8988T (cell line): ENCODE measurements at places on chromosomes 4 and X.

DNA sequence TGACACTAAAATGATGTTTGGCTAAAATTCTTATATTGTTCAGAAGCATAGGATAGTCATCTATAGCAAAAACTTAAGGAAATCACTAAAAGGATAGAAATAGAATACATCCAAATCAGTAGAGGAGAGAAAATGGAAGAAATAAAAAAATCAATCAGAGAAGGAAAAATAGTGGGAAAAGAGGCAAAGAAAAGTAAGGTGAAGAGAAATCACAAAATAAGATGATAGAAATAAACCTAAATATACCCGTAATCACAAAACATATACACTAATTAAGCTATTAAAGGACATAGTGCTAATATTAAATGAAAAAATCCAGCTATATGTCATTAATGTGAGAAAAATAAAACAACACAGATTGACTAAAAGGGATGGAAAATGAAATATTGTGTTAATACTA is 6.3 kb downstream of the PGRMC2 start:
- DNase-seq = no peak

DNA sequence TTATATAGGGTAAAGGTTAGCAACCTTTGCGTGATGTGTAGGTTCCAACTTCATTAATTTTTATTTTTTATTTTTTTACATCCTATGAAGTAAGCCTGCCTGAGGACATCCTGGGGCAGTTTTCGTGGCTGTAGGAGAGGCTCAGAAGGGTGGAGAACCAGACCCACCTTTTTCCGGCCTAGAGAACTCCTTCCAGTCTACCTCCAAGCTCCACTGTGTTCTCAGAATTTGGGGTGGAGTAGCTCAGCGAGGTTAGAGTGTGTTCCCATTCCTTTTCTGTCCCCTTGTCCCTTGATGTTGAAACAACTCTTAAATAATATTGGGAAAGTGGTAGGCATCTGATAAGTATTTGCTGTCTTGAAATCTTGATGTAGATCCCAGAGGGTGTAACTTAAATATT is 32.4 kb downstream of the MTHFD2L start:
- DNase-seq = no peak

DNA sequence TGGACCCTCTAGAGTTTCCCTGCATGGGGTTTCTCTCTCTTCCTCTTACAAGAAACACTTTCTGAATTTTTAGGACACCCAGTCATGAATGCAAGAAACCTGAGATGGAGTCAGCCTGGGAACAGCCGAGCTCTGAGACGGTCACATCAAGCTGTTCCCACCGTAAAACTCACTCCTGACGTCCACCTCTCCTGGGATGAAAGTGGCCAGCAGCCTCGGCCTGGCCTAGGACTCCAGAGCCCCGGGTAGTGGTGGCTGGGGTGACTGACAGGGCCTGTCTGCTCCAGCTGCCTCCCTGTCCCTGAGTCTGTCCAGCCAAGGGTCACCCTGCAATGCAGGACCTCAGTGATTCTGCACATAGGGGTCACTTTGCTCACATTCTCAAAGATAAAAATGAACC is 217.8 kb downstream of the SHOX start:
- no peak for DNase-seq

DNA sequence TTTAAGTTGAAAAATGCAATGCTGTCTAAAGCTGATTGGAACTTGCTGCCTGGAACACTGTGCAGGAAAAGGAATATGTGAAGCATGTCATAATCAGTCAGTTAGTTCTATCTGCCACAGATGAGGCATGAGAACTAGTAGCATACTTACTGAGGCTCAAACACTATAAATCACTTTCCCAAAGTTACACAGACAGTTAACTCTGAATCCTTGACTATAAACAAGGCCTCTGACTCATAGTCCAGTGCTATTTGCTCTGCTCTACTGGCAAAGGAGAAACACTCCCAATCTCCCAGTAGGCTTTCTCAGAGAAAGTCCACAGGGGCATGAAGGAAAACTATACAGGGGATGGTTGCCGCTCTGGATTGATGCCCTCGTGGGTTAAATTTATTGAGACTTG is 2078.4 kb upstream of the TENM3 start:
- DNase-seq = no peak

- no peak for DNase-seq
These were observed 333.3 kb upstream of the DDX53 start for GRCh38 chrX:22666441-22666840.

GRCh38 chr4:168501407-168501806 is 4.6 kb downstream of the PALLD start:
- no peak for DNase-seq

GRCh38 chr4:75878246-75878756 is 24.0 kb downstream of the PPEF2 start:
- DNase-seq = no peak

GRCh38 chr4:38113132-38113531 is 152.9 kb downstream of the PTTG2 start:
- no peak for DNase-seq

- DNase-seq = no peak
These were observed 371.2 kb downstream of the SPRY1 start for GRCh38 chr4:123767806-123768205.

DNA sequence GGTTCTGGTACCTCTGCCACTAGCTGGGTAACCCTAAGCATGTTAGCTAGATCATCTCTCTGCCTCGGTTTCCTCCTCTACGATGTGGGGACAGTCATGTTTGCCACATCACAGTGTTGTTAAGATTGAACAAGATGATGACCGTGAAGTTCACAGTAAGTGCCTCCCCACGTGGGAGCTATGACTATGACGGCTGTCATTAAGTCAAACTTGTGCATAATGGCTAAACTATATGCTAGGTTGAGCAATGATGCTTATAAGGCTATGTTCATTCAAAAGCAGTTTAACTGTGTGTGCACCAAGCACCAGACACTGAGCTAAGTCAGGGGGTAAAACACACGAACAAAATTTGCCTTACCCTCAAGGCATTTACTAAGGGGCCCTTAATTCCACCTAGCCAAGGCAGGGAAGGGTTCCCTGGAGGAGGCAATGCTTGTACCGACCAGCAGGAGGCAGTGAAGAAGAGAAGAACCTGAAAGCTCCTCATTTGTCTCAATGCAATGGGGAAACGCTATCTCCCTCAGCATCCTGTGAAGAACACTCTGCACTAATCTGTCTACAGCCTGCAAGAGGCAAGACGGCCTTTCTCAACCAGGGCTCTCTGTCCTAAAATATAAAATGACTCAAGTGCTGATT is 52.9 kb downstream of the MAP7D2 start:
- no peak for DNase-seq

- DNase-seq = no peak
These were observed 185.3 kb upstream of the SPOCK3 start for GRCh38 chr4:167419468-167420140.

- no peak for DNase-seq
These were observed 6.5 kb upstream of the SLITRK4 start for GRCh38 chrX:143642426-143642825.

- DNase-seq = no peak
These were observed 243.8 kb upstream of the LDB2 start for GRCh38 chr4:17142232-17142711.

GRCh38 chrX:20205927-20206708 is 60.6 kb downstream of the RPS6KA3 start:
- DNase-seq = no peak

GRCh38 chrX:316351-317325 is 2.0 kb downstream of the GTPBP6 start:
- no peak for DNase-seq

GRCh38 chr4:86243750-86244149 is 116.1 kb downstream of the MAPK10 start:
- no peak for DNase-seq

DNA sequence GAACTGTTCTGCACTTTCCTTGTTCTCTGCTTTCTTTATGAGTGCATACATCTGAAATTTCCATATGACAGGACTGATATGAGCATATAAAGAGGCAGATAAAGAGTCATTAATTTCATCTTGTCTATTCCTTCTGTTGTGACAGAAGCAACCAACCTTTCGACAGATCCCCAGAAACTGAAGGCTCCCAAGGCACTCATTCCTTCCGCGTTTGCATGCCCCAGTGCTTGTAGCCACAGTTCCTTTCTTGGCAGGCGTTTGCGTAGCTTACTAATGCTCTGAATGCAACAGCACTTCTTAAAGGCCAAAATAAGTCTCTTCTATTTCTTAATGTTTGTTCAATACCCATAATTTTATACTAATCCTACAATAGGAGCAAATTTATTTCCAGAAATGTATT is 94.0 kb upstream of the TBL1X start:
- no peak for DNase-seq

DNA sequence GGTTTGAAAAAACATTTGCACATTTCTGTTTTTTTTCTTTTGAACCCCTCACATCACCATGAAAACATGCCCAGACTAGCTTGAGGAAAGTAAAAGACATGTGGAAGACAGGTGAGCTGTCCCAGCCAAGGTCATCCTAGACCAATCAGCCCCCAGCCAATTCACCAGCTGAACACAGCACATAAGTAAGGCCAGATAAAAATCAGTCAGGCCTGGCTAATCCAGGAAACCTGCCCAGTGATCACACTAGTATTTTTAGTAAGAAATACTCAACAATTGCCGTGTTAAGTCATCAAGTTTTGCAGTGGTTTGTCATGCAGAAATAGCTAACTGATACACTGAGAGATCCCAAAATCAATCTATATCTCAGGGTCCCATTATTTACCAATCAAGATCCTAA is 4.4 kb upstream of the SMR3A start:
- DNase-seq = no peak

DNA sequence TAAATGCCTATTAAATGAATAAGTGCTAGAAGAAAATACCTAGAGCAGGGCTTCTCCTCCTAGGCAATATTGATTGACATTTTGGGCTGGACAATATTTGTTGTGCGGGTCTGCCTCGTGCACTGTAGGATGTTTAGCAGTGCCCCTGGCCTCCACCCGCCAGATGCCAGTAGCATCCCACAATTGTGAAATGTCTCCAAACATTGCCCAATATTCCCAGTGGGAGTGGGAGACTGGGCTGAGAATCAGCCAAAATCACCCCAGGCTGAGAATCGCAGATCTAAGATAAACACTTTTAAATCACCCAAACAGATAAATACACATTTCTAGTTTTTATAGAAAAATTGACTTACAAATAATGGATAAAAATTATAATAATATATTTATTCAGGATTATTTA is 916.2 kb upstream of the LCORL start:
- no peak for DNase-seq

- DNase-seq = no peak
These were observed 13.6 kb upstream of the MAGED4B start for GRCh38 chrX:52082578-52082977.

- no peak for DNase-seq
These were observed 78.8 kb downstream of the NFKB1 start for GRCh38 chr4:102579794-102580462.

DNA sequence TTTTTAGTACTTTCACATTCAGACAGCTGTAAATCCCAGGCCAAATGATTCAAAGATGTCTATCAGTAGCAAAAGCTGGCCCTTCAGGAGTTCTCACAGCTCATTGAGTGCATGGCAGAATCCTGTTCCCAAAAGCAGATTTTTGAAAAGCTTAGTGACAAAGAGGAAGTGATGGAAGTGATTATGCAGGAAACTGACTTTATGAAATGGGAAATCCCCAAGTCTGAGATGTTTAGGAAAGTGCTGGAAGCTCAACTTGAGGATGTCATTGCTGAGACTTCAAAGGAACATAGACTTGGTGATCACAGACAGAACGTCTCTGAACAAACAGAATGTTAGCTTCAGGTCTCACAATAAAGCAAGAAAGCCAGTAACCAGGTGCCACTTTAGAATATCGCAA is 51.0 kb upstream of the CFAP47 start:
- DNase-seq = no peak

DNA sequence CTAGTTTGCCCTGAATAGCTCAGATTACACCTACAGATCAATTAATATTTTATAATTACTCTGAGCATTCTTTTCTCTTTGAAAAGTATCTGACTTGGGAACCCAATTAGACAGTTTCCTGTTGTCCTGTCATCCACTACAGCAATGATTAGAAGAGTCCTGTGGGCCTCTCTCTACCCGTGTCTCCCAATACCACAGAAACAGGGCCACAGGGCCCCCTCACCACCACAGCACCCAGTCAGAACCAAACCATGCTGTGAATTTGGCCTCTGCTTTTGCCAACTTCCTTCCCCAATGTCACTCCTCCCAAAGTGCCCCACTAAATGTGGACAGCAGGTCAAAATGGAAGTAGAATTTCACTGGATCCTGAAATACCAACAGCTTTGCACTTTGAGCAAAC is 10.3 kb downstream of the USP46 start:
- no peak for DNase-seq

DNA sequence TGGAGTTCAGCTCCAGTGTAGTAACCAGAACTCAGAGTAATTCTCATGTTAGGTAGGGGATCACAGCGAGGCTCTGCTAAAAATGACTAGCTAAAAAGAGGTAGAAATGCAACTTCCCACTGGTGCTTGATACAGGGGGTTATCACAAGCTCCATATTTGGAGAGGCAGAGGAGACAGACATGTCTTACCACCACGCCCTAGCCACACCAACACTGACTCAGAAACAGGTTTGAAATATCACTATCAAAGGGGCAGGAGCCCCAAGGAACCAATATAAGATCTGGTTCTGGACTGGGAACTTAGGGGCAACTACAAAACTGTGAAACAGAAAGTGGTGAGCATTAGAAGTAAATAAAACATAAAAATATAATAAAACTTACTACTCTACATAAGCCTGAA is 62.9 kb downstream of the IQCM start:
- DNase-seq = no peak

DNA sequence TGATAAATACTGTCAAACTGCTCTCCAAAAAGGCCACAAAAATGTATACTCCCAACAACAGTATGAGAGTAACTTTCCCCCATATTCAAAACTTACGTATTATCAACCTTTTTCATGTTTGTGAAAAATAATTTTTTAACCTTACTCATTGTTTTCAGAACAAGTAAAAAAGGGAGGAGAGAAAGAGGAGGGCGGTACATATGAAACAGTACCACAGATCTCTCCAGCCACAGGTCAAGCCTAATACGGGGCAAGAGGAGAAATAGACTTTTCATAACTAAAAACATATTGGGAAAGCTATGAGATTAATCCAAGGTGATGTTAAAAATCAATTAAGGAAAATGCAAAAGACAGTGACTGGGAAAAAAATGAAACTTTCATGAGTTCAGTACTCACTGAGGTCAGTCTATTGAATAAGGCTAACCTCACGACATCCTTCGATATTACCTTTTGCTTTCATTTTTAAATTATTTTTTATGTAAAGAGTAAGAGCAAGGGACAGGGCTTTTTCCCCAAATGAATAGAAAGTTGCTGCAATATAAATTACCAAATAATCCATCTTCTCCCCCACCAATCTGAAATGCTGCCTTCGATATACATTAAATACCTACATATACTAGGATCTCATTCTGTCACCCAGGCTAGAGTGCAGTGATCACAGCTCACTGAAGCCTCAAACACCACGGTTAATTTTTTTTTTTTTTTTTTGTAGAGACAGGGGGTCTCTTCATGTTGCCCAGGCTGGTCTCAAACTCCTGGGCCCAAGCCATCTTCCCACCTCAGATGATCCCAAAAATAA is 25.3 kb downstream of the FBXW7 start:
- DNase-seq = no peak
